Stimulated activated CD8-positive, alpha-beta memory T cell treated with anti-CD3 and anti-CD28 coated beads, Interleukin-4, amount 100 ng/mL, for 4 hours (primary cell): ENCODE measurements at places on chromosomes 1 and 21.

DNA sequence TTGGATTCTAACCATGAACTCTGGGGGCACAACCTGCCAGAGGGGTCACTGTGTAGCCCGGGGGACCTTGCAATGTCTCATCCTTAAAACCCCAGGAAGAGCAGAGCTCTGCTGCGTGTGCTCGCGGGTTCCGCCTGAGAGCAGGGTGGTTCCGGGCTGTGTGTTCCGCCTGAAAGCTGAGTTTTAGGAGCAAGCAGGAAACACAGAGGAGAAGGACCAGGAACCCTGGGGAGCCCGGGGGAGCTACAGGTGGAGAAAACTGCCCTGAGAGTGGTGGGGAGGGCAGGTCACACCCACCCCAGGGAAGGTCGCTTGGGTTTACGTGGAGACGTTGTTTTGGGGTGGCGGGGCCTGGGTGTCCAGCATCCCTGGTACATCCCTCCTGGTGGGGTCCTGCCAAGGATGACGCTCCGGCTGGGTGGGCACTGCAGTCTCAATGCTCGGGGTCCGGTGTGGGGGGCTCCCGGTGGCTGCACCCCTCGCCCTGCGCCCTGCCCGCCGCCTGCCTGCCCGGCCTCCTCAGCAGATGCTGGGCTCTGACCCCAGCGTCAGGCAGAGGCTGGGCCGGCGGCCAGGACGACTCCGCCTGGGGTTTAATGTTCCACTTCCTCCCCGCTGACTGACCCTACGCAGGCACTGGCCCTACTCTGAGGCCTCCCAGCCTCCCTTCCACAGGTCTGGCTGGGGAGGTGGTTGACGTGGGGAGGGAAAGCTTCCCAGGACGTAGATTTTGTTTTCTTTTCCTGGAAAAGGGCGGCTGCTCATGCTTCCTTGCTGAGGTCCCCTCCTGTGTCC lies 17.3 kb upstream of the C1orf159 start:
- DNase-seq = no peak

DNA sequence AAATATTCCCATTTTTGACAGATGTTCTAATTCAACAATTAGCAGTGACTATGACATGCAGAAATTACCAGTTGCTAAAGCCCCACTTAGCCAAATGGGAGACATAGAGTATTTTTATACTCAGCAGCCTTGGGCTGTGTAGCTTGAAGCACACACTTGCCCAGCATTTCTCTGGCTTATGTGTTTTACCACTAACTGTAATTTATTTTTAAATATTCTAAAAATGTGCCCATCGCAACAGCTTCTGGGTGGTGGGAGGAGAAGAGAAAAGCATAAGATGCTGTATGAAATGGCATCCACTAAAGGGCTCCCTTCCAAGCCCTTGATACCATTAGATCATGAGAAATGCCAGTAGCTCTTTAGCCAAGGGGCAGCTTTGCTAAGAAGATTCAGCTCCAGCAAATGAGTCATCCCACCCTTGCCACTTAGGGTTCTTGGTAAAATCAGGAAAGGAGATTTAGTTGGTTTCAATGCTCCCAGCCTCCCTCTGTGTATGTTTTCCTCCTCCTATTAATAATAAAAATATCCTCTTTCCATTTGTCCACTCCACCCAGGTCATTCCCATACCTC lies 462.7 kb upstream of the DEPDC1 start:
- no peak for DNase-seq

DNA sequence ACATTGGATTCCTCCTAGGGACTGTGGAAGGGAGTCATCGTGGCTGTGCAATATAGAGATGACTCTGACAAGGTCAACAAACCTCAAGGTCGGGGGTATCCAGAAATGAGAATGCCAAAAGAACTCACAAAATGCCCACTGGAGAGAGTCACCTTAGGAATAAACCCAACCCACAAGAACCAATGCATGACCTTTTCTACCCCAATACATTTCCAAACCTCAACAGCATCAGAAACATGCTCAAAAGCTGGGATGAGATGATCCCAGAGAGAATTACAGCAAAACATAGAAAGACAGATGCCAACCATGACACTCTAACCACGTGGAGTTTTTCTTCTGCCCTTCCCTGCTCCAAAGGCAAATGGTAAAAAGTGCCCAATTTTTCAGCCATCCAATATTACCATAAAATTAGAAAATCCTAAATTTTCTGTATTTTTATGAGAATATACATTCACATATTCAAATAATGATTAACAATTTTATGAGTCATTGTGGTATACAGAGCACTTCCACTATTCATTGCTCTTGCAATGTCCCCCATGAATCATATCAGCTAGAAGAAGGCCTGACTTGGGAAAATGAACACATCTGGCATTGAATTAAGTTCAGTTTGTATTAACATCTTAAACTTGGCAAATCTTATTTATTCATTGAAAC lies 88.2 kb upstream of the PALMD start:
- DNase-seq = no peak

- no peak for DNase-seq
These were observed 15.7 kb upstream of the C1orf146 start for GRCh38 chr1:92201973-92202372.

- DNase-seq = no peak
These were observed 88.6 kb downstream of the NUF2 start for GRCh38 chr1:163410073-163410999.

- DNase-seq = no peak
These were observed 14.0 kb downstream of the NAV1 start for GRCh38 chr1:201552941-201553351.

DNA sequence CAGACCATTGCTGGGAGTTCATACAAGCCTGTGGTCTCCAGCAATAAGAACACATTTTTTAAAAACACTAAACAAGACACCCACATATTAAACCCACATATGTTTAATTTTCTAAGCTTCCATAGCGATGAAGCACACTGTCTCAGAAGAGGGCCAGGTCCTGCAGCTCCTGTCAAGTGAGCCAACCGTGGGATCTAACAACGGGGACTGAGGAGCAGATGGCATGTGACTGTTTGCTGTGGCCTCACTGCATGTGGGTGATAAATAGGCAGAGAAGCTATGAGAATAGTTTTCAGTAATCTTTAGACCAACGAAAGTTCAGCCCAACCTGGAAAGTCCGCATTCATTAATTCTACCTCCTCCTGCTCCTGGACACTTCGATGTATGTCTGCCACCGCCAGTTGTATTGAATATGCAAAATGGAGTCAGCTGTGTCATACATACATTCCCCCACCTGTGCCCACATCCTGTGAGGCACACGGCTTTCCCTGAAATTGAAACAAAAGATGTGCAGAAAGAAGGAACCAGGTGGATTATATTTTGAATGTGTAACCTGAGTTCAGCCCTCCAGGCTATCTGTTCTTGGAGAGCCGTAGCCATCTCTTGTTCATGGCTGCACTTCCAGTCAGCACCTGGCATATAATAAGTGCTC lies 88.2 kb downstream of the MIS18A start:
- DNase-seq = no peak

DNA sequence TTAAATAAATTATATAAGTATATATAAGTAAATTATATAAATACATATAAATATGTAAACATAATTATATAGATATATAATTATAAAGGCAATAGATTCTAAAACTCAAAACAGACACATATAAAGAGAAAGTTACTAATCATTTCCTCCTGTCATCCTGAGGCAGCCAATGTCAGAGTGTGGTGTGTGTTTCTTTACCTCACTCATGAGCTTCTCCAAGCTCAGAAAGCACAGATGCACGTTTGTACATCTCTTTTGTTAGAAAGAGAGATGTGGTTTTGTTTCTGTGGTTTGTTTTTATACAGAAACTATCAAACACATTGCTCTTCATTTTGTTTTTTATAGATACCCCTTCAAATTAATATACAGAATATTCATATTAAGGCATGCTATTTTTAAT lies 594.8 kb downstream of the USP25 start:
- DNase-seq = no peak

DNA sequence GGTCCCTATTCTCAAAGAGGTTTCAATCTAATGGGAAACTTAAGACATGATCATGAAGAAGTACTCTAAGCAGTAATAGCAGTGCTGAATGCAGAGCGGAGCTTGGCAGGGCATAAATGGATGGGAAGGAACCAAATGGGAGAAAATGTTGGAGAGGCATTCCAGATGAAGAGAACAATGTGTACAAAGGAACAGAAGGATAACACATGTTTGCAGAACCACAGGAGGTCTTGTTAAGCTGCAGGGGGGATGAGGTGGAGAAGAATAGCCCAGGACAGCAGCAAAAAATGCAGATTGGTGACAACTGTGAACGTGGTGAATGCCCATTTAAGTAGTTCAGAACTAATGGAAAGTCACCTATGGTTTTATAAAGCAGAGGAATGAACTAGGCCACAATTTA lies 99.1 kb downstream of the ASTN1 start:
- no peak for DNase-seq
